Cortex of kidney (tissue), 1 donor: ENCODE measurements at places on chromosomes 6 and 20.

- no peak for DNase-seq
Measured at GRCh38 chr6:24010133-24010532, 115.9 kb upstream of the NRSN1 start.

- DNase-seq = no peak
Measured at GRCh38 chr20:36830791-36831691, 44.9 kb upstream of the TLDC2 start.

- no peak for DNase-seq
Measured at GRCh38 chr6:134373282-134373922, 55.5 kb upstream of the SGK1 start.

DNA sequence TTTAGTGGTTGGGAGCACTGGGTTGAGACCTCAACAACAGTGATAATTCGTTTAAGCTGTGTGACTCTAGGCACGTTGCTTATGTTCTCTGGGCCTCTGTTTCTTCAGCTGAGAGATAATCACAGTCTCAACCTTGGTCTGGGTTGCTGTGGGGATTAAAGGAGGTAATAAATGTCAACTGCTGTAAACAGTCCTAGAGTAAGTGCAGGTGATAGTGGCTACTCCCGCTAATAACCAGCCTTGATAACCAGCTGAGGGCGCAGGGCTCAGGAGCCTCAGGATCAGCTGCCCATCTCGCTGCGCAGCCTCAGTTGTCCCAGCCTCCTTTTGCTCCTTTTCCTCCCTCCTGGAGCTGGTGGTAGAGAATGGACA, 58.0 kb downstream of the JARID2 start:
- DNase-seq = no peak

- no peak for DNase-seq
Measured at GRCh38 chr20:20638878-20639277, 73.6 kb downstream of the RALGAPA2 start.

GRCh38 chr6:132937466-132937906, 123.1 kb downstream of the RPS12 start:
- DNase-seq = no peak

DNA sequence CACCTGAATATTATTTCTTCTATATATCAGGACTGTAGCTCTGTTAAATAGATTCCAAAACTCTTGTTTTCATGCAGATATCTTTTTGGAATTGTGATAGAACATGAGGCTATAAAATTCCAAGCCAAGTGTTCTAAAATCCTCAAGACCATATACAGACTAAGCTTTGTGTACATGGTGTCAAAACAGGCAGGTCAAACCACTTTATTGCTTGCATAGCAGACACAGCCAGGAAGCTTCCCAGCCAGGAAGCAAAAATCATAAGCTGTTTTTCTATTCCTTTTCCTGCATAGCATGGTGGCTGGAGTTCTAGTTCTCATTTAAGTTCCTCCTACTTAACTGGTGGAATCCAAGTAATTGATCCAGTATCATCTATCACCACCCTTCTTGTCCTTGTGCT, 353.3 kb downstream of the PAX1 start:
- DNase-seq = no peak

DNA sequence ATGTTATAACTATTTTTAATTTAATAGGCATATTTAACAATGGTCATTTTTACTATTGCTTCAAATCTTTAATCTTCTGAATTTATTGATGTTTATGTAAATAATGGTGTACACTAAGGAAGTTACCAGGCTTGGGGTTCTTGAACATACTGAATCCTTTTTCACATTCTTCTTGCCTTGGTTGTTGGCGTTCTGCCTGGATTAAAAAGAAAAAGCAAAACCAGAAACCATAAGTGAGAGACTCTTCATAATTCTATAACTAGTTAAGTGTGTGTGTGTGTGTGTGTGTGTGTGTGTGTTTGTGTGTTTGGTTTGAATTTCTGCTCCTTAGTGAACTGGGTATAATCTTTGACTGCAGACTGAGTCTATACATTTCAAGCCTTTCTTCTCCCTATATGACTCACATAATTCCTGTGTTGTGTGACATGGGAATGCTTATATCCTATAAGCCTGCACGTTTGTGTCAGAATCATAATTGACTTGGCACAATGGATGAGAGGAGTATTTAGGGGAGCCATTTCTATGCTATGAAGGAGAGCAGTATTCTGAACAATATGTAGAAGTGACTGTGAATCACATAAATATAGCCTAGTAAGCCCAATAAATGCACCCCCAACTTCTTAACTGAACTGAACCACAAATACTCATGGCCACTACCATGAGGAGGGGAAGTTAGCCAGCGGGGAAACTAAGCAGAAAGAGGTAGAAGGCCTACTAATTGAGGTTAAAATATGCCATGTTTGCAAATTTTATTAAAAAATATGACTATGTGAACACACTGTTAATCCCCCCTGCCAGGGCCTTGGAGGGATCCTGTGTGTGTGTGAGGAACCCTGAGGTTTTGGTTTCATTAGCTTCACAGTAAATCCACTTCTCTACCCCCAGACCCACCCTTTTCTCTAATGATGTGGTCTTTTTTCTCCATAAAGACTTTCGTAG, 425.5 kb downstream of the BCKDHB start:
- DNase-seq = no peak

GRCh38 chr20:63641146-63641791, 12.0 kb downstream of the STMN3 start:
- no peak for DNase-seq

DNA sequence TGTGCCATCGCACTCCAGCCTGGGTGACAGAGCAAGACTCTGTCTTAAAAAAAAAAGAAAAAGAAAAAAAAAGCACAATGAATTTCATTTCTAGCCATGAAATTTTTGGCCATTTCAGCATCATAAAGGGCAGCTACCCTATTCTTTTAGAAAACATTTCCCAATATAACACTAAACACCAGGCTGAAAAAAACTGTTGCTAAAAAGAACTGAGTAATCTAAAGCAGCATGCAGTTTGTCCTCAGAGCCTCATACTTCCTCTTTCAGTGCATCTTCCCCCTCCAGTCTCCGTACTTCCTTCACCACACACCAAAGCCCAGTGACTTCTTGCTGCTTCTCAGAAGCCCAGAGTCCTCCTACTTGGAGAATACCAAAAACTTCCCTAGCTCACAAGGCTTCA, 5.6 kb upstream of the IFNGR1 start:
- no peak for DNase-seq

DNA sequence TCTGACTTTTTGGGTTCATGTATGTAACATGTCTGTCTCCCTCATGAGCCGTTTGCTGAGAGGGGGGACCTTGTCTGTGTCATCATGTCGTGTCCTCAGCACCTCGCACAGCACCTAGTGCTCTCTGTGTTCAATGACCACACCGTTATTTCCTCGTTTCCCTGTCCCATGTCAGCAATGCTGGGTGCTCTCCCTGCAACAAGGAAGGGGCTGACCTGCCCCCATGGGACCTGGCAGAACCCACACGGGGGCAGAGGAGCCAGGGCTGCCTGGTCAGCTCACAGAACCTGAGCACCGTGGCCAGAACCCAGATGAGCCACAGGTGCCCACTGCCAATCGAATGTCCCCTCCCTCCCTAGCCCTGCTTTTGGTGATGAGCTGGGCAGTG, 7.3 kb downstream of the ADA start:
- DNase-seq = no peak

- no peak for DNase-seq
Measured at GRCh38 chr6:57267586-57268293, 45.6 kb upstream of the RAB23 start.

GRCh38 chr6:16318538-16318937, 80.2 kb downstream of the GMPR start:
- no peak for DNase-seq

GRCh38 chr6:166617359-166617758, 9.7 kb downstream of the RPS6KA2 start:
- no peak for DNase-seq

DNA sequence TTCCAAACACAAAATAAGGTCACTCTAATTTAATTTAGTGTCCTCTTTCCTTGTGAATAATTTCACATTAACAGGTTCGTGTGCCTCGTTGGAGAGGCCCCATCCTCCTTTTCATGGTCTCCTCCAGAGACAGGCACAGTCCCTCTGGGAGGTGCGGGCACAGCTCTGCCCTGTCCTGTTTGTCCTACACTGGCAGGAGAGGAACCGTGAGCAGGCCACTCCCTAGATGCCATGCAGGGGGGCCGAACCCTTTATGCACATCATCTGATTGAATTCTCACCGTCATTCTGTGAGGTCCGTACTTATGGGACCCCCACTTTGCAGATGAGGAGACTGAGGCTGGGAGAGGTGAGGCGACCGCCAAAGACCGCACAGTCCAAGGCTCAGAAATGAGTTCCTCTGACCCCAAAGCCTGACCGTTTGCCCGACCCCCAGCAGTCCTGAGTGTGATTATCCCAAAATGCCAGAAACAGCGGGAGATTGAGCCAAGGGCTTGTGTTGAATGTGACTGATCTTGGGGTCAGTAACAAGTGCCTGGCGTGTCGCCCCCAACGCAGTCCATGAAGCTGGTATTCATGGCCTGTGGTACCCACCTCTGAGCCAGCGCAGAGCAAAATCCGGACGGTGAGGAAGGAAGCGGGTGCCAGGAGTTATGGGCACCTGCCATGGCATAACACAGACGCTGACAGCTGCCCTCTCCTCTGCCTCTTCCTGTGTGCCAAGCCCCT, 43.5 kb downstream of the PMEPA1 start:
- no peak for DNase-seq

DNA sequence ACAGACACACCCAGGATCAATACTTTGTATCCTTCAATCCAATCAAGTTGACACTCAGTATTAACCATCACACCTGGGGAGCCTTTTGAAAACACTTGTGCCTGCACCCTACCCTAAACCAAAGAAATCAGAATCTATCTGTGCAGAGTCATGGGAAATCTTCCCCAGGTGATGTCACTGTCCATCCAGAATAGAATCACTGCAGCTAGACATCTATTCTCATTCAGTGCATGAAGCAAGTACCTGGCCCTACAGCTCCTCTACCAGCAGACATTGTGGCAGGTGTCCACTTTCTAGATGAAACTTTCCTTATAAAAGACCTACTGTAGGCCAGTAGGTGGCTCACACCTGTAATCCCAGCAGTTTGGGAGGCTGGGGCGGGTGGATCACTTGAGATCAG, 262.4 kb upstream of the MARCKS start:
- no peak for DNase-seq

DNA sequence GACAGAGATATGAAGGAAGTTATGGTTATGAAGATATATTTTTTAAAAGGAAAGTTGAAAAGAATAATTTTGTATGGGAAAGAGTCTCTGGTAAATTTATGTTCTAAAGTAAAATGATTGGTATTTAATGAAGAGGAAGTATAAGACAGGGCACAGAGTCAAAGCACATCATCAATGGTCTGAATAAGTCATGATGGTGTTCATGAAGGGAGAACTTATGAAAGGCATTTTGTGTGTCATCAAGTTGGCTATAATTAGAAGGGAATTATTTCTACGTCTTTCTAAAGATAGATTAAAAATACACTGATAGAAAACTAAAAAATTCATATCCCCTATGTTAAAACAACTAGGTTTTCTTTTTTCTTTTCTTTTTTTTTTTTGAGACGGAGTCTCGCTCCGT, 21.4 kb upstream of the SNAI1 start:
- DNase-seq = no peak

DNA sequence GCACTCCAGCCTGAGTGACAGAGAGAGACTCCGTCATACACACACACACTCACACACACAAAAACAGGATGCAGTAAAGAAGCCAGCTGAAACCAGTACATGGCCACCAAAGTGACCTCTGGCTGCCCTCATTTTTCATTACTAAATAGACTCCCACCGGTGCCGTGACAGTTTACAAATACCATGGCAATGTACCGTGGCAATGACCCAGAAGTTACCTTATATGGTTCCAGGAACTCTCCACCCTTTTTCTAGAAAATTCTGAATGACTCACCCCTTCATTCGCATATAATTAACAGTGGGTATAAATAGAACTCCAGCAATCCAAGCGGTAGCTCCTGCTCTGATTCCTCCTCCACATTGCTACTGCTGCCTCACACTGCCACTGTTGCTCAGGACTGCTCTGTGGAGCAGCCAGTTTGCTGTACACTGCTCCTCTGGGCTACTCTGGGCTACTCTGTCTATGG, 57.7 kb downstream of the SNX5 start:
- no peak for DNase-seq

DNA sequence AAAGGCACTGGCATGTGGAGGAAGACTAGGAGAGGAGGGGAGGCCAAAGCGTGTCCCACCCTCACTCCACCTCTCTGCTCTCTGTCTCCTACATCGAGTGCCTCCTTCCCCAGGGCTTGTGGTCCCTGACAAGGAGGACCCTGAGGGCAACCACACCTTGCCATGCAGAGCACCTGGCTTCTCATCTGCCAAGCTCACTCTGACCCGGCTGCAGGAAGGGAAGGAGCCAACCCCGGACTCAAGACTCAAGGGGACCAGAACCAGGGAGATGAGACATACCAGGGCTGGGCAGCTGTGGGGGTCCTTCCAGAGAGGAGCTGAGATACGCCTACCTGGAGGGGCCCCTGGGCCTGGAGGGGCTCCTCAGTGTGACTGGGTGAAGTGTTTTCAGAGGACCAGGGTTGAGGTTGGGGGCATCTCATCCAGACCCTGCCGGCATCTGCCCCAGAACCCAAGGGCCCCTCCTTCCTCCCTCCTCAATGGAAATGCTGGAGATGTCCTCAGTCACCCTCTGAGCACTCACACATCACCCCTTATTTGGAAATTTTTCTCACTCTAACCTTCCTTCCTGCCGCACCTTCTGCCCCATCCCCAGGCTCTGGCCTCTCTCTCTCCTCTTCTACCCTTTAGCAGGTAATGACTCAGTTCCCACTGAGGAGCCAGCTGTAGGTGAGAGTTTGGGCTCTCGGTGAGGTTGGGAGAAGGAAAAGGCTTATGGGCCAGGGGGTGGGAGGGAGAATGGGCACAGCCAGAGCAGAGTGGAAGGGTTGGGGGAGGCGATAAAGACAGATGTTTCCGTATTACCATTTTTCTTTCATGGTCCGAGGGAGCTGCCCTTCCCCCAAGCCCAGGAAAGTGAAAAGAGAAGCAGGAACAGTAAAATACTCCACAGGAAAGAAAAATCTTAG, 32.0 kb upstream of the POU5F1 start:
- DNase-seq = no peak

GRCh38 chr20:62692176-62692575, 16.5 kb upstream of the NTSR1 start:
- no peak for DNase-seq

- DNase-seq = no peak
Measured at GRCh38 chr20:50005471-50005981, 22.7 kb downstream of the SNAI1 start.

DNA sequence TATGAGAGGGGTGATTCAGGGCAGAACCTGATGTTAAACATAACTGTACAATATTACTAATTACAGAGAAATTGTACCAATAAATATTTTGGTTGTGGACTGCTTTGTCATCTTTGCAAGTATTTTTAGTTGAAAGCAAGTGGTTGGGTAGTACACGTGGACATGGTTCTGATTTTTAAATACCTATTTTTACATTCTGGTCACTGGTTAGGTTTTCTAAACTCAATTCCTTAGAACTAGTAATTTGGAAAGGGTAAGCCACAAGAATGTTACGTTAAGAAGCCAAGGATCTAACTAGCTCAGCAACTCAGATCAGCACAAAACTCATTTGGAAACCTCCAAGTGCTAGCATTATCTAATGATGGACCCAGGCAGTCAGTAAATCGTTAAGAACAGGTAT, 2.7 kb downstream of the EPB41L2 start:
- DNase-seq = no peak
